ENCODE measurements at places on chromosomes 7 and 10.

DNA sequence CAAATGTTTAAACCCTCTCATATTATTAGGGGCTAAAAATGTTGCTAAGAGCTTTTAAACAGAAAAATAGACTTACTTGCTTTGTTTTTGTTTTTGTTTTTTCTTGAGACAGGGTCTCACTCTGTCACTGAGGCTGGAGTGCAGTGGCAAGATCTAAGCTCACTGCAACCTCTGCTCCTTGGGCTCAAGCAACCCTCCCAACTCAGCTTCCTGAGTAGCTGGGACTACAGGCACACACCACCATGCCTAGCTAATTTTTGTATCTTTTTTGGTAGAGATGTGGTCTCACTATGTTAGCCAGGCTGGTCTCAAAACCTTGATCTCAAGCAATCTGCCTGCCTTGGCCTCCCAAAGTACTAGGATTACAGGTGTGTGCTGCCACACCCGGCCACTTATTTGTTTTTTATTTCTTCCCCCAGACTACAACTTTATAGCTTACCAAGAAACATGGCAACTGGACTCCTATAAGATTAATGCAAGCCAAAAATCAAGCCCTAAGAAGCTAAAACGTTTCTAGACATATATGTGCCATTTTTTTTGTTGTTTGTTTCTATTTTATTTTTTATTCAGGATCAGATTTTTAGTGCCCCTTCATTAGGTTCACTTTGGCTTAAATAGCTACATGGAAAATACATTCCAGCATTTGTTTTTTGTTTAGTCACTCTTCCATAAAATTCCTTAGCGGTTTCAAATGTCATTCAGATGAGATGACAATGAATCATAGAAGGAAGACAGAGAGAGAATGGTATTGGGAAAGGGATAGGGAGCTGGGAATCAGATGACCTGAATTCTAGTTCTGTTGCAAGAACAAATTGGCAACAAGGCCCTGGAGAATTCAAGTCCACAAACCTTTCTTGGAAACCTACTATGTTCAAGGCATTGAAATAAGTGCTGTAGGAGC, 163.4 kb upstream of the MKLN1 start:
- H3K27ac ChIP-seq, result no peak overlapping the region
- H3K27me3 ChIP-seq, result no peaks in the 10 kb centered on the region

- no peaks in the 10 kb centered on the region for H3K4me1 ChIP-seq
- H3K27me3 ChIP-seq, result peaks cover 6% of the 10 kb centered on the region
- H3K36me3 ChIP-seq, result no peaks in the 10 kb centered on the region
- H3K4me3 ChIP-seq, result no peak overlapping the region
Measured at GRCh38 chr7:67619175-67619574, 622.5 kb downstream of the TYW1 start.

GRCh38 chr7:4633012-4633411, 49.1 kb upstream of the FOXK1 start:
- H3K27me3 ChIP-seq, result no peaks in the 10 kb centered on the region
- H3K27ac ChIP-seq, result no peak overlapping the region
- peaks cover 11% of the 10 kb centered on the region for H3K4me1 ChIP-seq
- H3K4me3 ChIP-seq, result no peak overlapping the region
- H3K36me3 ChIP-seq, result no peaks in the 10 kb centered on the region

DNA sequence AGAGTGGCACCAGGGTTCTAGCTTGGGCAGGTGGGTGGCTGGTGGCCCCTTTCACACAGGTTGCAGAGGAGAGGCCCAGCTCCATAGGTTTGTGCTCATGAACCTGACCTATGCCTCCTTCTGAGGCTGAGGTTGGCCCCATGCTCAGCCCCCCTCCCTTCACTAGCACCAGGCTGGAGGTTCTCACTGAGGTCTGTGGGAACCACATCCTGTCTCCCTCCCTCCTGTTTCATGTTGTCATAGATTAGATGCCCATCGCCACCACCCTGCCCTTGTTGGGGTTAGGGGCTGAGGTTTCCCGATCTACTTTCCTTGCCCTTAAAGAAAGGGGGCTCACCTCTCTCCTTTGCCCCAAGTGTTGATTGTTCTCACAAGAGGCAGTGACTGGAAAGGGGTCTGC, 14.7 kb downstream of the NEUROG3 start:
- no peak overlapping the region for H3K27ac ChIP-seq
- H3K4me1 ChIP-seq, result no peaks in the 10 kb centered on the region
- no peak for DNase-seq
- H3K4me3 ChIP-seq, result no peak overlapping the region
- H3K36me3 ChIP-seq, result no peaks in the 10 kb centered on the region

GRCh38 chr10:80075781-80076180, 2.7 kb upstream of the TMEM254 start:
- no peaks in the 10 kb centered on the region for H3K4me1 ChIP-seq
- no peak overlapping the region for H3K27ac ChIP-seq

GRCh38 chr10:20616918-20617810, 279.9 kb downstream of the NEBL start:
- H3K36me3 ChIP-seq, result no peaks in the 10 kb centered on the region
- no peak for DNase-seq
- H3K4me3 ChIP-seq, result no peak overlapping the region

DNA sequence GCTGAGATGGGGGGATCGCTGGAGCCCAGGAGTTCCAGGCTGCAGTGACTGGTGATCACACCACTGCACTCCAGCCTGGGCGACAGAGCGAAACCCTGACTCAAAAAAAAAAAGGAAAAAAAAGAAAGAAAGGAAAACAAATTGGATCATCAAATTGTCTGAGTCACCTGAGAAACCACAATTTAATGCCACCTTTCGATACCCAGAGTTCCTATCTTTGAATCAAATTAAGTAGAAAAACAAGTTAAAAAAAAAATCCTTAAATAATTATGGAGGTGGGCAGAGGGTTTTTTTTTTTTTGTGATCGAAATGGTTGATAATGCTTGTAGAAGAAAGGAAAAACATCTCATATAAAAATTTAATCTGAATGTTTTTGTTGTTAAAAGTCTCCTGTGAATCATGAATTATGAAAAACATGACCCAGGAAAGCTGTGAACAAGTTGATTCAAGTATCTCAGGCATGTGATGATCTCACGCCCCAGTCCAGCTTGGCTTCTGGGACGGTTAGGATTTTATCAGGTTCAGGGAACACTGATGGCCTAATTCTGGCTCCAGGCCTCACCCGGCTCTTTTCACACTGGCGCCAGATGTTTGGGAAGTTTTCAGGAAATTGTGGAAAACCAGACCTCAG, 25.3 kb upstream of the CUX1 start:
- no peaks in the 10 kb centered on the region for H3K36me3 ChIP-seq
- H3K4me3 ChIP-seq, result no peak overlapping the region
- DNase-seq, result no peak
- no peaks in the 10 kb centered on the region for H3K4me1 ChIP-seq
- H3K27me3 ChIP-seq, result no peaks in the 10 kb centered on the region
- H3K27ac ChIP-seq, result no peak overlapping the region

- H3K27ac ChIP-seq, result no peak overlapping the region
- DNase-seq, result no peak
- H3K4me3 ChIP-seq, result no peak overlapping the region
- peaks cover 5% of the 10 kb centered on the region for H3K4me1 ChIP-seq
- no peaks in the 10 kb centered on the region for H3K27me3 ChIP-seq
- H3K36me3 ChIP-seq, result no peaks in the 10 kb centered on the region
Measured at GRCh38 chr10:24432478-24433416, 223.8 kb downstream of the KIAA1217 start.

GRCh38 chr10:31749301-31749700, 179.3 kb downstream of the ARHGAP12 start:
- peaks cover 3% of the 10 kb centered on the region for H3K4me1 ChIP-seq
- no peak for DNase-seq
- peak overlapping the region; percentile 16 for H3K27ac ChIP-seq
- no peak overlapping the region for H3K4me3 ChIP-seq

- no peak overlapping the region for H3K27ac ChIP-seq
- no peaks in the 10 kb centered on the region for H3K36me3 ChIP-seq
- H3K27me3 ChIP-seq, result no peaks in the 10 kb centered on the region
- no peaks in the 10 kb centered on the region for H3K4me1 ChIP-seq
Measured at GRCh38 chr10:13732465-13732881, 145.7 kb downstream of the PRPF18 start.

- no peak overlapping the region for H3K27ac ChIP-seq
- no peak overlapping the region for H3K4me3 ChIP-seq
- no peak for DNase-seq
- no peaks in the 10 kb centered on the region for H3K36me3 ChIP-seq
Measured at GRCh38 chr10:104040862-104041789, 44.6 kb downstream of the COL17A1 start.

DNA sequence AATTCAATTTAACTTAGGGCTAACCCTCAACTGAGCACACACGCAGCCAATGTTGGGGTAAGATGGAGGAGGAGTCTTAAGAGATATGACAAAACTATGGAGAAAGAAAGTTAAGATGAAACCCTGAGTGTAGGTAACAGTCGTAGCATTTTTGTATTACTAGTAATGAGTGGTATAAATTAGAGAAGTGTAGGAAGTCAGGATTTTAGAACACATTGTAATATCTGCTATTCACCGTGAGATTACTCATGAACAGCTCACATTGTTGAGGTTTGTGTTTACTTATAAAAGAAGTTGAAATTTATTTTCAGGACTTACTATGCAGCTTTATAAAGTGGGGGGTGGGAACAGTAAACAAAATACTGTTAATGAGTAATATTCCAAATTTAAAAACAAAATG, 107.2 kb downstream of the ARHGAP21 start:
- H3K27me3 ChIP-seq, result no peaks in the 10 kb centered on the region
- DNase-seq, result no peak
- H3K4me1 ChIP-seq, result no peaks in the 10 kb centered on the region
- no peaks in the 10 kb centered on the region for H3K36me3 ChIP-seq
- no peak overlapping the region for H3K4me3 ChIP-seq
- no peak overlapping the region for H3K27ac ChIP-seq

DNA sequence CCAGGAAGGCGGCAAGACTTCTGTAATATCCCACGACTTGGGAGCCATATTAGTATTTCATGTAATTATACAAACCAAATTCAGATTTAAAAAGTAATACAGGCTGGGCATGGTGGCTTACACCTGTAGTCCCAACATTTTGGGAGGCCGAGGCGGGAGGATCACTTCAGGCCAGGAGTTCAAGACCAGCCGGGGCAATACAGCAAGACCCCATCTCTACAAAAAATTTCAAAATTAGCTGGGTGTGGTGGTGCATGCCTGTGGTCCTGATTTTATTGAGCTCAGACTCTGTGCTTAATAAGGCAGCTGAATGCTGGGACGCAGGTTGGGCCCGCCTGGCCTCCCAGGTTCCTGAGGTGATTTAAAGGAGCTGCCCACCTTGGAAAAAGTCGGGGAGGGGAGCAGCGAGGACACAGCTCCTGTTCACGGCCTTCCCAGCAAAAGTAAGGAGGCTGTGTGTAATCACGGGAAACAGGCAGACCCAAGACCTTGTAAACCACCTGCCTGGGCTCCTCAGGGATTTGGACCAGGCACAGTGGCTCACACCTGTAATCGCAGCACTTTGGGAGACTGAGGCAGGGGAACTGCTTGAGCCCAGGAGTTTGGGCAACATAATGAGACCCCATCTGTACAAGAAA, 93.0 kb upstream of the DNAAF5 start:
- no peaks in the 10 kb centered on the region for H3K36me3 ChIP-seq
- H3K27me3 ChIP-seq, result no peaks in the 10 kb centered on the region
- H3K4me3 ChIP-seq, result no peak overlapping the region
- no peak for DNase-seq
- no peak overlapping the region for H3K27ac ChIP-seq
- no peaks in the 10 kb centered on the region for H3K4me1 ChIP-seq

DNA sequence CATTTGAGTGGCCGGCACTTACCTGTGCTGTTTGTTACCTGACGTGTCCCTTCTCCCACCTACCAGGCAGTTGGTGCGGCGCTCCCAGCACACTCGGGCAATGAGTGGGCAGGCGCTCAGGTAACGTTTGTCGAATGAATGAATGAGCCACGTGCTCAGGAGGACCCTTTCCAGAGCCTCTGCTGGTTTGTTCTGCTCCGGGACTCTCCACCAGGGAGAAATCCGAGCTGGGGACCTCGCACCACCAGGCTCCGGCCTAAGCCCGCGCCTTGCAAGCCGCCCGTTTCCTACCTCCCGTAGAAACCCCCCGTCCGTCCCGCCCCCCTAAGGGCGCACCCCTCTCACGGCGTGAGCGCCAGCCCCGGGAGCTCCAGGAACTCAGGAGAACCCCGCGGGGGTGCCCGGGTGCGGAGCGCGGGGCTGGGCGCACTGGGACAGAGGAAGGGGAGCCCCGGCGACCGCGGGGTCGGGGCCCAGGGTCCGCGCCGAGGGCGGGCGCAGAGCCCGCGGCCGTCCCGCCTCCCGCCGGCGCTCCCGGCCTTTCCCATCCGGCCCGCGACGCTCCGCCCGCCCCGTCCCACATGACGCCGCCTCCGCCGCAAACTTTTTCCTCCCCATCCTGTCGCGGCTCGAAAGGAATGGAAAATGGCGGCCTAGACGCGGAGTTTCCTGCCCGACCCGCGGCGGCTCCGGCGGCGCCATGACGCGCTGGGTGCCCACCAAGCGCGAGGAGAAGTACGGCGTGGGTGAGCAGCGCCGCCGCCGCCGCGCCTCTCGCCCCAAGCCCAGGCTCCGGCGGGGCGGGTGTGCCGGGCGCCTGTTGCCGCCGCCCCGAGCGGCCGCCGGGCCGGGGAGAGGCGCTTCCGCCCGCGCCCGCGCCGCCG, at the start of gene DOCK1:
Gene DOCK1, plus strand, starts transcription at position 611 of the 884 bp plus-strand sequence. Its CDS starts 90 bp downstream, at position 701.
- no peaks in the 10 kb centered on the region for H3K4me1 ChIP-seq
- H3K36me3 ChIP-seq, result no peaks in the 10 kb centered on the region
- H3K27me3 ChIP-seq, result no peaks in the 10 kb centered on the region
- peak within 1 kb of the TSS; percentile 86 for H3K4me3 ChIP-seq
- H3K27ac ChIP-seq, result peak within 1 kb of the TSS; percentile 91

- no peak overlapping the region for H3K27ac ChIP-seq
- H3K4me1 ChIP-seq, result no peaks in the 10 kb centered on the region
- no peaks in the 10 kb centered on the region for H3K27me3 ChIP-seq
- no peak overlapping the region for H3K4me3 ChIP-seq
Measured at GRCh38 chr10:23060918-23061317, 34.5 kb upstream of the MSRB2 start.

DNA sequence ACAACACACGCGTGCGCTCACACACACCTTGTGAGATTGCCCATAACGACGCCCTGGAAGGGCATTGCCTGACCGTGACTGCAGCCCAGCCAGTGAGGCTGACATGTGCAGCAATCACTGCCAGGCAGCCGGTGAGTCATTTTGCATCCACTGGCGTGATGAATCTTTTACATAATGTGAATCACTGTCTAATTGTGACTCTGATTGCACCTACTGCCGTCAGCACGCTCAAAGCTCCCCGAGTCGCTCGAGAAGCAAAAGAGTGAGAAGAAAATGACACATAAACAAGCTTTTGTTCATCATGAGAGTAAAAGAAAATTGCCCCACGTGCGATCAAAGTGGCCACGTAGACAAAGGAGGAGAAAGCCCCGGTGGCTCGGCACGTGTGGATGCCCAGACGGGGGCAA, 117.4 kb upstream of the PFKP start:
- no peak overlapping the region for H3K27ac ChIP-seq
- no peaks in the 10 kb centered on the region for H3K36me3 ChIP-seq
- no peaks in the 10 kb centered on the region for H3K4me1 ChIP-seq
- H3K27me3 ChIP-seq, result peaks cover 7% of the 10 kb centered on the region

All from breast epithelium (tissue), 4 donors.